Right lobe of liver (tissue), 6 donors: ENCODE measurements at places on chromosomes 2 and 18. TPM values are rescaled to one million over a fixed set of nuclear protein-coding genes. Genes with fewer than 3 reads are reported as not detected.
A peak's percentile ranks its signal among the peaks of the same experiment; 100 is the strongest.

DNA sequence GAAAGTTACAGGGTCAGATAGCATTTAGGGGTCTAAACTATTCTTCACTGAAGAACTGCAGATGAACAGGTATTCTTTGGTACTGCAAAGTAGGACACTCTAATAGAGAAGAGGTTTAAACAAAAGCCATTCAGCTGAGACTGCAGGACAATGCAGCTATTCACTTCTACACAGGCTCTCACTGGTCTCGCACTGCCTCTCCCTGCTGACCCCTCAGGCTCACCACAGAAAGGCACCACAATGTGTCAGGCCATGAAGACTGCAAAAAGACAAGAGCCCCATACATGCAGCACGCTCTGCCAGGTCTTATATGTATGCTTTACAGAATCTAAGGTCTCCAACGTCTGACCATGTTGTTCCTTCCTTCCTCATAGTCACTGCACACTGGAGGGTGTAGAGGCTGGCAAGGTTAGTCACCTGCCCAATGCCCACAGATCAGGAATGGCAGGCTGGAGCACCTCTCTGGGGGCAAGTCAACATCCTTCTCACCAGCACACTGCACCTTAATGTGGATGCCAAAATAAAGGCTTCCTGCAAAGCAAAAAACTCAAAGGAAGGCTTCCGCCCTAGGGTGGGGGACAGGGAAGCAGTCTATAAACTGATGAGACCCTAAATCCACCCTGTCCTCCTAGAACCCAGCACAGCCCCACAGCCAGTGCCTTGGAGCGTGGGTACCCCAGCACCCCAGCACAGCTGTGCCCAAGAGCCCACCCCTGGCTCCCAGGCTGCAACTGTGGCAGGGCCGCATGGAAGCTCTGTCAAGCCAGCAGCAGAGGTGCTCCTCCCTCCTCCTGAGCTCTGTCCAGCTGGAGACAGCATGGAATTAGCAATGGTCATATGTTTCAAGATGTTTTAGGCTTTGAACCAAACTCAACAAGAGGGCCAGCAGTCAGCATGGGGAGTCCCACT is 10.7 kb upstream of the RNU4ATAC start:
- no peak for DNase-seq

The MAPK4 gene
- total RNA-seq, result 1.4 TPM

DNA sequence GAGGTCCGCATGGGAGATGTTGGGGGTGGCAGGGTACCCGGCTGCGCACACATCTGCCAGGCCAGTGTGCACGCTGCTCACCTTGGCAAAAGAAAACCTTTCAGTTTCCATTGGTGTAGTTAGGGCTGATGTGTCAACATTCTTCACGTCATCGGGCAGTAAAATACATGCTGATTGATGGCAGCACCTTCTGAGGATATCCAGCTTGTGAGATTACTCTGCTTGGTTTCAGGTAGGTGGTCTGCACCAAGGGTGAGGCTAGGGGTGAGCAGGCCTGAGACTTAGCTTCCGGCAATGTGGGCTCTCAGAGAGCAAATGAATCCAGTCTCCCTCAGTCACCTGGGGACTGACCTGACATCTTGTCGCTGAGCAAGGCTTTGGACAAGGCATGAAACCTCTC is 19.3 kb upstream of the ACKR3 start:
- no peak for DNase-seq

The ZC3H6 gene
- total RNA-seq, result 4.3 TPM

DNA sequence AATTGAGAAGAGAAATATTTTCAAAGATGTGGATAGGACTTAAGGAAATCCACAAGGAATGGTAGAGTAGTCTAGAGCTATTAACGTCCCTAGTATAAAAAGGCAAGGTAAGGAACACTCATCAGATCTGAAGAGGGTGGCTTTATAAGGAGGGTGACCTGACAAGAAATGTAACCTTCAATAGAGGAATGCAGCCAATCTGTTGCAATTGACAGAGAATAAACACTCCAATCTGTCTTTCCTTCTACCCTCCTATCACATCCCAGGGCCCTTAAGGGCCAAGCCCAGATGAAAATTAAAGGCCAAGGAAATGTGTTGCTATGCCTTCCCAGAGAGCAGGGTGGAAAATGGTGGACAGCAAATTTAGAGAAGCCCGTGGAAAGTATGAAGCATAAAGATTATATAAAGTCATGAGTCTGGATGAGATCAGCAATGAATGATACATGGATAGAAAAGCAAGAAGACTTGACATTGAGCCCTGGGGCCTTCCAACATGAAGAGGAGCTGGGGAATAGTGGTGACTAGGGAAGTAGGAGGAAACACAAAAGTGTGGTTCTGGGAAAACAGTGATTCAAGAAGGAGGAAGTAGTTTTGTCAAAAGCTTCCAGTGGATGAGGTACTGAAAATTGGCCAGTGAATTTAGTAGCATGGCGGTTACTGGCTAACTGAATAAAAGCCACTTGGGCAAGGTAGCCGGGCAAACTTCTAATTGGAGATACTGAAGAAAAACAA is 270.6 kb upstream of the TANK start:
- no peak for DNase-seq

GRCh38 chr2:102061962-102062795 is 70.4 kb downstream of the IL1R2 start:
- no peak for DNase-seq

GRCh38 chr2:22003270-22003669 is 879.5 kb downstream of the TDRD15 start:
- no peak for DNase-seq

DNA sequence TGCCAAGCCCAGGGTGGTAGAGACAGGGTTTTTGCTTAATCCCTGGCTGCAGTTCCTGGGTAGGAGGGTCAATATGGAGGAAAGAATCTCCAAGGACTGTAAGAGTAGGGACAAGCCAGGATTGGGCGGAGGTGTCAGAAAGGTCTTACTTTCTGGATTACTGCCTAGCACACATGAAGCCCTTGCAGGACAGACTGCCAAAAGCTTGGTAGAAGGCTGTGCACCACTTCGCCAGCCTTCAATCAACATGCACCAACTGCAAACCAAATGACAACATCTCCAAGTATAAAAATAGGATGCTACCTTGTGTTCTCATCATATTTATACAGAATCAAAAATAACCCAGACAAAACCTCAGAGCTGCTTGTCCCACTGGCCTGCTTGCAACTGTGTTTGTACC is 3.7 kb downstream of the ZNF142 start:
- DNase-seq, result no peak

The WDR54 gene
- total RNA-seq, result 4.0 TPM

GRCh38 chr18:5975111-5976002 is 80.0 kb upstream of the TMEM200C start:
- no peak for DNase-seq

DNA sequence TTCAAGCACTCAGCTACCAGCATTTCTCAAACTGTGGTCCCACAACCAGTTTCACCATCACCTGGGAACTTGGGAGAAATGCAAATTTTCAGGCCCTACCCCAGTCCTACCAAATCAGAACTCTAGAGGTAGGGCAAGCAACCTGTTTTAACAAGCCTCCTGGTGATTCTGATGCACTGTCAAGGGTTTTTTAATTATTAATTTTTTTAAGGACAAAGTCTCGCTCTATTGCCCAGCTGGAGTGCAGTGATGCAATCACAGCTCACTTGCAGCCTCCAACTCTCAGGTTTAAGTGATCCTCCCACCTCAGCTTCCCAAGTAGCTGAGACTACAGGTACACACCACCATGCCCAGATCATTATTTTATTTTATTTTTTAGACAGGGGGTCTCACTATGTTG is 7.8 kb downstream of the ACMSD start:
- no peak for DNase-seq

GRCh38 chr2:191069606-191070005 is 55.6 kb upstream of the STAT1 start:
- DNase-seq, result no peak

The DOK6 gene
- 2.5 TPM for total RNA-seq

DNA sequence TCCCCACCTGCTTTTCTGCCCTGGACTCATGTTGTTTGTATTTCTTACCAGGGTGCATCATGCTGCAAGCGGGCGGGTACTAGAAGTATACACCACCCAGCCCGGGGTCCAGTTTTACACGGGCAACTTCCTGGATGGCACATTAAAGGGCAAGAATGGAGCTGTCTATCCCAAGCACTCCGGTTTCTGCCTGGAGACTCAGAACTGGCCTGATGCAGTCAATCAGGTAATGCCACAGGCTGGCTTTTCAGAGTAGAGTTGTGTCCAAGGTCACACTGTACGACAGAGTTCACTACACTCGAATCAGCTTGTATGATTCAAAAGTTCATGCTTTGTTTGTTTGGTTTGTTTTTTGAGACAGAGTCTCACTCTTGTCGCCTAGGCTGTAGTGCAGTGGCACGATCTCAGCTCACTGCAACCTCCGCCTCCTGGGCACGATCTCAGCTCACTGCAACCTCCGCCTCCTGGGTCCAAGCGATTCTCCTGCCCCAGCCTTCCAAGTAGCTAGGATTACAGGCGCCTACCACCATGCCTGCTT is 19.4 kb downstream of the SRSF7 start:
- peak; percentile 79 for DNase-seq

DNA sequence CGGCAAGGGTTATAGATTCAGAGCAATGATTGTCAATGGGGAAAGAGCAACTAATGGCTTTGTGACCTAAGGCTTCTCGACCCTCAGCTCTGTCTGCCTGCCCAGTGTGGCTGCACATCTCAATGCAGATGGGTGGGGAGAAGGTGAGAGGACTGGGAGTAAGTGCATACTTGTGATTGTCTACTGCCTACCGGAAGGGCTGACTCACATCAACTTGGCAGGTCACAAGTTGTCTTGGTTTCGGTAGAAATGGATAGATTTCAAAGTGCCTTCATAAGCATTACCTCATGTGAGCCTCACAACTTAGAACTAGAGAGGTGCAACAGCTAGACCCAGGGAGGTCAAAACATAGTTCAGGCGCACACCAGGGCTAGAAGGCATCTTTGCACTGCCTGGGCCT is 29.4 kb downstream of the STAT1 start:
- DNase-seq, result no peak

- DNase-seq, result no peak
Observed at GRCh38 chr18:58310517-58310916, 266.5 kb downstream of the NEDD4L start.

DNA sequence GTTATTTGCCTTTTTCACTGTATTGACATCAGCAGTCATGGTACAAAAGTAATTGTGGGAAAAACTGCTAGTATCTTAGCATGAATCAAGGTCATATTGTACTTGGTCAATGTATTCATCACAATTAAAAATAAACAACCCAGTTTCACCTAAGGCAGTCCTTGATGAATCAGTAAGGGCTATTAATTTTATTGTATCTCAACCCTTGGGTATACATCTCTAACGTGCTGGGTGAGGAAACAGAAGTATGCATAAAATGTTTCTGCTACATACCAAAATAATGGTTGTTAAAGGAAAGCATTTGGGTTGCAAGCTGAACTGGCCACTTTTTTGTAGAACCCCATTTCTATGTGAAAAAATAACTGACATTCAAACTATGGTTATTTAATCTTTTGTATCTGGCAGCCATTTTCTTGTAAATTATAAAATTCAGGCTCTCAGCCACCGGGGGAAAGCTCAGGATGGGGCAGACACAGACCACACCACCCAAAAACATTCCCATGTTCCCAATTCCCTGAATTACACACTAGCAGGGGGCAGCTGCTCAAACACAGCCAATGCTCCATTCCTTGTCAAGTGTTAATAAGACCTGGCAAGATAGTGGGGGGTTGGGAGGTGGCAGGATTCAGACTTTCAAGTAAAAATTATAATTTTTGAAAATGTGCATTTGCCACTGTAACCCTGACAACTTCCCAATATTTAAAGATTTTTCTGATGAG is 49.3 kb downstream of the OLA1 start:
- no peak for DNase-seq

- DNase-seq, result no peak
Observed at GRCh38 chr2:239274391-239275043, 126.3 kb downstream of the HDAC4 start.

GRCh38 chr2:3309496-3310355 is 67.9 kb downstream of the EIPR1 start:
- no peak for DNase-seq

The HNMT gene
- 51.6 TPM for total RNA-seq

GRCh38 chr2:49251251-49251650 is 96.9 kb upstream of the FSHR start:
- DNase-seq, result no peak

The SMCHD1 gene
- 13.9 TPM for total RNA-seq

- DNase-seq, result no peak
Observed at GRCh38 chr2:54610700-54611099, 112.8 kb upstream of the EML6 start.

The AP1S3 gene
- total RNA-seq, result 12.7 TPM

DNA sequence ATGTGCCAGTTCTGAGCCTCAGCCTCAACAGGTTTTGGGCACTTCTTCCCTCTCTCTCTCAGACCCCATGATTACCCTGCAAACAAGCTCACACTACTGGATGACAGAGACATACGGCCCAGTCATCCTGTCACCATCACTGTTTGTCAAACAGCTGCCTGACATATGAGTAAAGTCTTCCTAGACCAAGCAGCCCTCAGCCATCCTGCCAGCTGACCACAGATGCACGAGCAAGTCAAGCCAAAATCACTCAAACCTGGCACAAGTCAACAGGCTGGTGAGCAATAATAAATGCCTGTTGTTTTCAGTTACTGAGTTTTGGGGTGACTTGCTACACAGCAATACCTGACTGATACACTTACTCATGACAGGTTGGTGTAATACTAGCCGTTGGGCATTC is 75.5 kb upstream of the KLF7 start:
- DNase-seq, result no peak

The MEIS1 gene
- 3.1 TPM for total RNA-seq

GRCh38 chr2:1798115-1798784 is 53.9 kb upstream of the PXDN start:
- DNase-seq, result no peak

- DNase-seq, result no peak
Observed at GRCh38 chr2:23549051-23549450, 164.1 kb downstream of the KLHL29 start.

- no peak for DNase-seq
Observed at GRCh38 chr2:59339121-59339836, 1098.2 kb upstream of the FANCL start.
